ENCODE measurements at places on chromosomes 6 and 20.
A peak's percentile ranks its signal among the peaks of the same experiment; 100 is the strongest.

DNA sequence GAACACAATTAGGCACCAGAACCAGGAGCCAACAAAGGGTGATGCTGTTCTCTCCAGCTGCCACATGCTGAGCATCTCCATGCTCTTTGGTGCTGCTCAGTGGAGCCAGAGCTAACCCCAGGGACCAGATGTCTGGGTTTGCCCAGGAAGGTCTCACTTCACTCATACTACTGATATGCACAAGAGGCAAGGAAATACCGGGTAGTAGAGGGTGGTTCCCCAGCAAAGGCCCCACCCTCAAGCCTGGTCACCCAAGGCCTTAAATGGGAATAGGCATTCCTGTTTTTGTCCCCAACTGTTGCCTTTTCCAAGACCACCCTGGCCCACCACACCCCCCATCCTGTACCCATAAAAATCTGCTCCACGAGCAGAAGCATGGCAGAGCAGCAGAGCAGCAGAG lies 204.5 kb upstream of the TAB2 start:
- no peak for DNase-seq

GRCh38 chr6:21679761-21680265 lies 86.3 kb downstream of the SOX4 start:
- no peak for DNase-seq

- no peak for DNase-seq
Measured at GRCh38 chr20:20466341-20466879, 98.5 kb downstream of the INSM1 start.

- DNase-seq: peak; percentile 12
Measured at GRCh38 chr6:138545621-138545980, 46.3 kb upstream of the NHSL1 start.

- DNase-seq: no peak
Measured at GRCh38 chr6:42758756-42759430, 13.0 kb upstream of the TBCC start.

Measured in ovary (tissue), 10 donors.